NCI-H1105 (cell line): ENCODE measurements at places on chromosomes 1 and 21.

- no peak for DNase-seq
These were observed 144.0 kb upstream of the ADGRL4 start for GRCh38 chr1:79150576-79150975.

DNA sequence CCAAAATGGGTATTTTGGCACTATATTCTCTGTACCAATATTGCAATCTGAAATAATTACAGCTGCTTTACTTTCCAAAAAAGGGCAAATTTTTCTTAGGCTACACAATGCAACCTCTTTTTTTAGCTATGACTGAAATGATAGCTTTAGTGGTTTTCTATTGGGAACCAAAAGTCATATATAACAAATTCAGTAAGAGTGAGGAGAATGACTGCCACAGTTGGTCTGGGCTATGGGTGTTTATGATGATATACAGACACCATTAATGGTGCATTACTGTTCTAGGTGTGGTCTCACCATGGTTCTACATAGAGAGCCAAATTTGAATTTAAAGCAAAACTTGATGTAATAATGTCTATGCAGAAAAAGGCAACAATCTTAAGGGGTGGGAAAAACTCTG is 72.3 kb upstream of the PTBP2 start:
- DNase-seq, result no peak

DNA sequence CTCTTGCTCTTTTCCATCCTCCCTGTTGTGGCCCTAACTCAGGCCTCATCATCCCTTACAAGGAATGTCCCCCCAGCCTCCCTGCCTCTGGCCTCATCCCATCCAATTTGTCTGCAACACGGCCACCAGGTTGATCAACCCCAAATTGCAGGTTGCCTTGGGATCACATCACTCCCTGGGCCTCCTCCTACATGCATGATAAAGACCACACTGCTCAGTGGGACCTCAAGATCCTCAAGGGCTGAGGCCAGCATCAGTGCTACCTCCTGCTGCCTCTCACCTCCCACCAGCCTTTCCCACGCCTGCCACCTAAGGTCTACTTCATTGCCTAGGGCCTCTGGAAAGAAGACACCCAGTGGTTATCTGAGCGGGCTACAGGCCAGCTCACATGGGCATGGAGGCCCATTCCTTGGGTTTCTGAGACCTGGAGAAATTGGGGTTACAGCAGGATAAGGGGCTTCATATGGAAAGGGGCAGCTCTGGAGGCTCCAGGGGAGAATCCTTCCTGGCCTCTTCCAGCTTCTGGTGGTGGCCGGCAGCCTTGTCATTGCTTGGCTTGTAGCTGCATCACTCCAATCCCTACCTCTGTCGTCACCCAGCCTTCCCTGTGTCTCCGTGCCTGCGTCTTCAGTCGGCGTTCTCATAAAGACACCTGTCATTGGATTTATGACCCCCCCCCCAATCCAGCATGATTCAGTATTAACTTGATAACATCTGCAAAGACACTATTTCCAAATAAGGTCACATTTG is 60.5 kb downstream of the KLHDC7A start:
- DNase-seq, result no peak

DNA sequence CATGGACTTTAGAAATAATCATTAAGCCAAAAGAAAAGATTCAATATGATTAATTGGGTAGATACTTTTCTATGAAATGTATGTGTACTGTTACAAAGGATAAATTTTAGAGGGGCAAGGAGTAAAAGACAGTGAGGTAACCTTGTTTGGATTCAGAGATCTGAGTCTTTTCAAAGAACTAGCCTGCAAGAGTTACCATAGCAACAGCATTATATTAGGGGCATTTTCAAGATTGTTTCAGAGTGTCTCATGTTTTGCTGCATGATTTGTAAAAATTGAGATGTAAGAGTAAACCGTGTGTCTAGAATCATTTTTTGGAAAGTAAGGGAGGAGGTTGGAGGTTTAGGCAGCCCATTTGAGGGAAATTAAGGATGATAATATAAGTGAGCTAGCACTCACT is 70.6 kb upstream of the KIAA1614 start:
- DNase-seq, result no peak

DNA sequence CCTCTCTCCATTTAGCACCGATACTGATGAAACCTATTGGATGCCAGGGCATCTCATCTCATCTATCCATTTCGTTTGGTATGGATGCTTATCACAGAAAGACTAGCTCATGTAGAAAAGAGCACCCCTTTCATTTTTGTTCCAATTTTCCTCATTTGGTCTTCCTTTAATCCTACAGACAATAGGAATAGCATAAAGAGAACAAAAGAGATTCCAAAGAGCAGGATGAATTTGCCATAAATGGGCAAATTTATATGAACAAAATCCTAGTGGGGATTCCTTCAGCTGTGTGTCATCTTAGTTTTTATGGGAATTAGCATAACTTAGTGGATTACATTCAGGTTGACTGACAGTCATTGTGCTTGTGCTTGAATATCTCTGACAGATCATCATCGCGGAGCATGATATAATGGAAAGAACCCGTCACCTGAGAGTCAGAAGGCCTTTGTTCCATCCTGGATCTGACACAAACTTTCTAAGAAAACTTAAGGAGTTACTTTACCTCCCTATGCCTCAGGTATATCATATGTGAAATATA is 777.5 kb upstream of the ADGRL2 start:
- no peak for DNase-seq

DNA sequence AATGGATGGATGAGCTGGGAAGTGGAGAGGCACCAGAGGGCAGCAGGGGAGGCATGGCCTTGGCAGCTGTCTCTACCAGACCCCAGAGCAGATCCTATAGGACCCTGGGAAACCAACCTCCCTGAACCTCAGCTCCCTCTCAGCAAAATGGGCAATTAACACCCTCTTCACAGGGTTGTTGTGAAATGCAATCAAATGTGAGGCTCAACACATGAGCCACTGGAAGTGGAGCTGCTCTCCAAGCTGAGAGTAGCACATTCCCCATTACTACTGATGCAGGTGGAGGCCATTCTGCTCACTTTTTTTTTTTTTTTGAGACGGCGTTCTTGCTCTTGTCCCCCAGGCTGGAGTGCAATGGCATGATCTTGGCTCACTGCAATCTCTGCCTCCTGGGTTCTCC is 6.5 kb upstream of the SYNC start:
- DNase-seq, result peak; percentile 32
